ENCODE measurements at places on chromosomes 3 and 15.

GRCh38 chr3:153291059-153291685, 129.1 kb downstream of the RAP2B start:
- peak; percentile 41 for DNase-seq

DNA sequence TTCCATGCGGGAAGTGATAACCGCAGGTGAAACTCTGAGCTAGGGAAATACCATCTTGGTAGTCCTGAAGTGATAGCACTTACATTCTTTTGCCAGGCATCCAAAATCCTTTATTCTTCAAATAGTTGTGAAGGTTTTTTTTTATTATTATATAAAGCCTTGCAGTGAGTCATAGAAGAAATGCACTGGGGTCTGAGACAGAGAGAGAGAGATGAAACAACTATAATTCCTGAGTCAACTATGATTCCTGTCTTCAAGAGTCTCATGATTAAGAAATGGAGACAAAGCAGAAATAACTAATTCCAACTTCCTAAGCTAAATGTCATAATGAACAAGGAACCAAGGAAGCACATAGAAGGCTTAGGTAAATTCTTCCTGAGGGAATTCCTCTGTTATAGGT, 495.6 kb downstream of the LPP start:
- DNase-seq: peak; percentile 68

- no peak for DNase-seq
Measured at GRCh38 chr3:133937061-133937686, 41.5 kb upstream of the RAB6B start.

- DNase-seq: peak; percentile 78
Measured at GRCh38 chr3:46629551-46630517, 17.5 kb downstream of the FAM240A start.

GRCh38 chr3:175857666-175858270, 998.6 kb downstream of the NAALADL2 start:
- DNase-seq: peak; percentile 73

GRCh38 chr15:98865397-98866339, 141.9 kb downstream of the PGPEP1L start:
- peak; percentile 88 for DNase-seq

DNA sequence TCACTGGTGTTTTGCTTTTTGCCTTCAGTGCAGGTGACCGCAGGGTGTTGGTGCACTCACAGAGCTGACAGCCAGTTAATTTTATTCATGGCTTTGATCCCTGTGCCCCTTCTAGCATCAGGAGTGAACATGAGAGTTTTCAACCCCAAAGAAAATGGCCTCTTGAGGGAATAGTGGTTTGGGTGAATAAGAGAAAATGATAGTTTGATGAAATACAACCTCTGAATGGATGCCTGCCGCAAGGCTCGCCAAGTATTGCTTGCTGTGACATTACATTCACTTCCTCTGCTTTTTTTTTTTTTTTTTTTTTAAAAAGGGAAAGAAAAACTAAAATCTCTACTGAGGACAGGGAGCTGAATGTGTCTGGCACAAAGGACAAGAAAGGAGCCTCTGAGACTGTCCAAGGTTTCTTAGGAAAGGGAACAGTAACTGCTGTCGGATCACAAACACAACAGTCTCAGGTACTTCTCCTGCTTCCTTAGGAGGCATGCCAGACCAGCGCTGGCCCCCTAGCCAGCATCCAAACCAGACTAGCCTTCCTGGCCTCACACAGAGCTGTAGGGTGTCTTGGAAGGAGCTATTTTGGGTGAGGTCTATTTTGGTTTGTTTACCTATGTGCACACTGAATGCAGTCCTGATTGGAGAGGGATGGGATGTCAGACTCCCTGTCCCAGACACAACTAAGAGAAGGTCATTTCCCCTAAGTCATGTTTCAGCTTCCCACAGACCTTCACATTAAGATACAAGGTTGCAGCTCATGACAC, 29.0 kb downstream of the CCDC80 start:
- no peak for DNase-seq

DNA sequence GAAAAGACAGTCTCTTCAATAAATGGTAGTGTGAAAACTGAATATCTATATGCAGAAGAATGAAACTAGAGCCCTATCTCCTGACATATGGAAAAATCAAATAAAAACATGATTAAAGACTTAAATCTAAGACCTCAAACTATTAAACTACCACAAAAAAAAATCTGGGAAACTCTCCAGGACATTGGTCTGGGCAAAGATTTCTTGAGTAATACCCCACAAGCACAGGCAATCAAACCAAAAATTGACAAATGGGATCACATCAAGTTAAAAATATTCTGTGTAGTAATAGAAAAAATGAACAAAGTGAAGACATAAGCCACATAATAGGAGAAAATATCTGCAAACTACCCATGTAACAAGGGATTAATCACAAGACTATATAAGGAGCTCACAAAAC, 286.4 kb downstream of the TBC1D5 start:
- DNase-seq: peak; percentile 15

DNA sequence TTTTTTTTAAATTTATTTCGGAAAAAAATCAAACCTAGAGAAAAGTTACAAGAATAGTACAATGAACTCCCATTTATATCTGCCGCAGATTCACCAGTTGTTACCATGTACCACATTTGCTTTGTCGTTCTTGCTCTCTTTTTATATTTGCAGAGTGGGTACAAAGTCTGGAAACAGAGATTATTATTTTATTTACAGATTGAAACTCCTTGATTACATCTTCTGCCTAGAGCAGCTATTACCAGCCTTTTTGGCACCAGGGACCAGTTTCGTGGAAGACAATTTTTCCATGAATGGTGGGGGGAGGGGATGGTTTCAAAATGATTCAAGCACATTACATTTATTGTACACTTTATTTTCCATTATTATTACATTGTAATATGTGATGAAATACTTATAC, 8.3 kb downstream of the MEF2A start:
- DNase-seq: no peak

GRCh38 chr3:8741581-8742261, 8.1 kb downstream of the CAV3 start:
- peak; percentile 93 for DNase-seq

DNA sequence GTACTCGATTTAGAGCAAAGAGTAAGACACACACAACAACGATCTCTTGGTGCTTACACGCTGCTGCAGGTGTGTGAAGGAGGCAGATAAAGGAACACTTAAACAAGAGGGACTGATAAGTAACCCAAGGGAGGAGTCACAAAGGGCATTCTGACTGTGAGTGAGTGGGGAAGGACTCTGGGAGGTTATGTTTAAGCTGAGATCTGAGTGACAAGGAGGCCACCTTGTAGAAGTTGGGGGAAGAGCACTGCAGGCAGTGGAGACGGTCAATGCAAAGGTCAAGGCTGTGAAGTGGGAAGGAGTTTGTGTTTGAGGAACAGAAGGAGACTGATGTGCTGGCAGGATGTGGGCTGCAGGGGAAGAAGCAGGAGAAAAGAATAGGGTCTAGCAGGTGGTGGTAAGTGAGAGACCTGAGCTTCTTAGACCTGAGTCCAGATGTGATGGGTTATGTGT, 63.1 kb downstream of the LPP start:
- no peak for DNase-seq

DNA sequence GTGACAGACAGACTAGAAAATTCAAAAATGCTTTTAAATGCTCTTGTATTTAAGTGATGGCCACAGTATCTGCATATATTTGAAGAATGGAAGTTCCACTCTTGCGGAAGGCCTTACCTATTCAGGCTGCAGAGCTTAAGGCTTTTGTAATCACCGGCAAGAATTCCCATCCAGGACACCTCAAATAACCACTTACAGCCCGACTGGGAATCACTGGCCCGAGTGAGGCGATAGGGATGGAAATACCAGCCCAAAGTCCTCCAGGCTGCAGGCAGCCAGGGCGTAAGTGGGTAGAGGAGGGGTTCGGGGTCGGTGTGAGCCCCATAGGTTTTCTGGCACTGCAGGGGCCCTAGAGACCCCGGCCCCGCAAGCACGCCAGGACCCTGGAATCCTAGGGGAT, 9.5 kb downstream of the CMTM7 start:
- no peak for DNase-seq

Data from EH (cell line).